ENCODE measurements at places on chromosomes 4 and X.

DNA sequence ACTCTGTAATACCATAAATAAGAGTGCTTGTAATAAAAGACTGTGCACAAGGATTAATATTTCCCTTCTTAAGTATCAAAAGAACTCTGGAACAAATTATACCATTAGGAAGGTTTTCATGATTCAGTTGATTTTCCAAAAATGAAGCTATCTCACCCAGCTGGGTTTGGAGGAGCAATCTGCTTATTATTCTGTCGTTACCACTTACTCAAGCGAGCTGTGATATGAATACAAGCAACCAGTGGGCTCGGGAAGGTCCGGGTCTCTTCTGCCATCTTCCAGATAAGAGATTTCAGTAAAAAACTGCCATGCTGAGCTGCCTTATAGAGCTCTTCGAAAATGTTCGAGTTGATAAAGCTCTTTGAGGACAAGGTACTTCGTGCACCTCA lies 15.3 kb downstream of the SMIM20 start:
- no peak for DNase-seq

DNA sequence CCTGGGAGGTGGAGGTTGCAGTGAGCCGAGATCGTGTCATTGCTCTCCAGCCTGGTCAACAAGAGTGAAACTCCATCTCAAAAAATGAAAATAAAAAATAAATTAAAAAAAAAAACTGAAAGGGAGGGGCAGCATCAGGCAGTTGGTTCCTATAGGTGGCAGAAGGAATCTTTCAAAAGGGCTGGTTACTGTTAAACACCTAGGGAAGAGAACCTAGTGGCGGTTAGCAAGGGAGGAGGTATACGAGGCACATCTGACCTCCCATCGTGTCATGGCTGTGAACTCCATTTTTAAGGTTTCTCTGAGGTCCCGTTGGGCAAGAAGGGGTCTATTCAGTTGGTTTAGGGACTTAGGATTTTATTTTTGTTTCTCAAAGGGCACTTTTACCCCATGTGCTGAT lies 150.1 kb downstream of the SLC7A11 start:
- no peak for DNase-seq

- peak; percentile 36 for DNase-seq
These were observed 148.2 kb upstream of the RPS6KA3 start for GRCh38 chrX:20414762-20415445.

- peak; percentile 74 for DNase-seq
These were observed 52.2 kb downstream of the NALF2 start for GRCh38 chrX:69556060-69557011.

- DNase-seq = no peak
These were observed 109.2 kb upstream of the FAT1 start for GRCh38 chr4:186832906-186833305.

GRCh38 chr4:98908703-98909262 lies 20.1 kb downstream of the EIF4E start:
- DNase-seq = no peak

- no peak for DNase-seq
These were observed 20.2 kb downstream of the ANXA3 start for GRCh38 chr4:78571804-78572203.

DNA sequence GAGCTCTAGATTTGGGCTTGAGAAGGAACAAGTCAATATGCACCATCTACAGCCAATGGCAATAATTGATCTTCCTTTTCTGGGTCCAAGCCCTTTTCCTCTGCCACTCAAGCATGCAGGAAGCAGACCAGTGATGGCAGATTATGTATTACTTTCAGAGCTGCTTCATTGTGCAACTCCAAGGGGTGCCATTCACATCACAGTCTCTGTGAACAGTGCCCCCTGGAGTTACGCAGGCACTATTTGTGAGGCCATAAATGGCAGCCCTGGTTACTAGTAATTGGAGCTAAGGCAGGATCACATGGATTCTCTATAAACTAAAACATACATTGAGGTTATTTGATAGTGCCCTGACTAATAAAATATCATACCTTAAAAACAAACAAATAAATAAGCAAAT lies 313.4 kb upstream of the SLC7A11 start:
- DNase-seq = no peak

GRCh38 chr4:122583906-122584305 lies 37.0 kb downstream of the IL21 start:
- DNase-seq = no peak

Data from urothelium cell line (cell line).